Activated naive CD4-positive, alpha-beta T cell (primary cell): ENCODE measurements at places on chromosomes 3 and 15.

DNA sequence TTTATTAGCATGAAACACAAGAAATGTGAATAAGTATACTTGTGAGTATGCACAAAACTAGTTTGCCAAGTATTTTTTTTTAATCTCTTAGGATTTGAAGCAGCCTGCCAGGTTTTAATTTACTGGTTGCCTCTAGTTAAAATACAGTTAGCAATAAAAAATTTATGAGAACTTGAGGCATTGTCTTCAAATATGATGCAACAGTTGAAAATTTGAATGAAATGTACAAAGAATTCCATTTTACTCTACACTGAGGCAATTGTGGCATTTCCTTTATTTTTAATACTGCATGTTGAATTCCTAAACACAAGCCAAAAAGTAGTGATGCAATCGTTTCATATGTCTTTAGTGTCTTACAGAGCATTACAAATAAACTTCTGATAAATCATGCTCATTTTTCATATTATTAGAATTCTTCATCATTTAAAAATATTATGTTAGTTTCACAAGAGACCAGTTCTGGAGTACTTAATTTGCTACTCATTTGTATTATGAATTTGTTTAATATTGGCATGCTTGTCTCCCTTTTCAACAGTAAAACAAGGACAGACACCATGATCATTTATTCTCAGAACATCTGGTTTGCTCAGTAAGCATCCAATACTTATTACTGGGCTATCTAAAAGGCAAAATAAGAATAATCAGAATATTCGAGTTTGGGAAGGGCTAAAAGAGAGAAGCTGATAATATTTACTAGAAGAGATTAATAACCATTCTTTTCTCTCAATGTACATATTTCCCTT lies 124.8 kb upstream of the PTX3 start:
- DNase-seq, result no peak

GRCh38 chr15:63517628-63518027 lies 13.2 kb downstream of the USP3 start:
- no peak for DNase-seq

DNA sequence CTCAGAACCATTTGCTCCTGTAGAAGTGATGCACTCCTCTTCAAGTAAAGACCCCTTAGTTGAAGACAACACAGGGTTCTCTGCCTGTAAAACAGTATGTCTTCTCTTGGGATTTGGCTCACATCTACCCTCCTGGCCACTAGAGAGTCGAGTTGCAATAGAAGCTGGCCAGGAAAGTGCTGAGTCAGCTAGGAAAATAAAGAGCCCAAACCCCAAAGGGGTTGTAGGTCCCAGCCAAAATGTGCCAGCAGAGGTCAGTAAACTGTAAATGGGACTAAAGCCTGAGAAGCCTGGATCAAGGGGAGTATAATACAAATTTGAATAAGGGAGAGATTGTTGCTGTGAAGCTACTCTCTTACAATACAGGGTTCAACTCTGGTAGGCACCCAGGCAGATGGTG lies 37.2 kb upstream of the THBS1 start:
- no peak for DNase-seq

DNA sequence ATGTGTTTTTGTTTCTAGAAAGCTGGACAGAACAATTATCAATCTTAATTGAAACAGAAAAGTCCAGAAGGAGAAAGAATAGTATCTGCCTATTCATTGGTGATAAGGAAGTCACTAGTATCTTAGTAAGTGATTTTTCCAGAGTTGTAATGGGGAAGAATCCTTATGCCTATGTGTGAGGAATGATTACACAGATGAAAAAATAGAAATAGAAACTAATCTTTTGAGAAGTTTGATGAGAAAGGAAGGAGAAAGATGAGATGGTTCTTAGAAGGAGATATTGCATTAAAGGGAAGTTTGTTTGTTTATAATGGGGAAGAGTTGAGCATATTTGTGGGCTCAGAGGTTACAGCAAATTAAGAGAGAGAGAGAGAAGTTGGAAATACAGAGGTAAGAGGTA lies 42.7 kb upstream of the CBLB start:
- no peak for DNase-seq

DNA sequence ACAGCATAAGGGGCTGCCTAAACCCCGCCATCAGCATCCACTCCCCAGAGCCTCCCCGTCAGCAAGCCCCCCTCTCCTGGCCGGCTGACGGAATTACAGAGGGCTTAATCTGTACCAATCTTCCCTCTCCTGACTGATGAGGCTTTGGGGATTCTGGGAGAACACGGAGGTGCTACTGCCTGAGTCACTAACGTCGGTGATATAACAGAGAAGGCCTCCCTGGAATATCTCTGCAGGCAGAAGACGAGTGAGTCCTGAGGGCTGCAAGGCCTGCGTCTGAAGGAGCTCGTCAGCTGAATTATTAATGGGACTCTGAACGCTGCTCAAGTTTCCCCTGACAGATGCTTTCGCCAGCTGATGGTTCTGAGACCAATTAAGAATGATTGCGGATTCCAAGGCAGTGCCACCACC lies 147.7 kb downstream of the XXYLT1 start:
- no peak for DNase-seq

DNA sequence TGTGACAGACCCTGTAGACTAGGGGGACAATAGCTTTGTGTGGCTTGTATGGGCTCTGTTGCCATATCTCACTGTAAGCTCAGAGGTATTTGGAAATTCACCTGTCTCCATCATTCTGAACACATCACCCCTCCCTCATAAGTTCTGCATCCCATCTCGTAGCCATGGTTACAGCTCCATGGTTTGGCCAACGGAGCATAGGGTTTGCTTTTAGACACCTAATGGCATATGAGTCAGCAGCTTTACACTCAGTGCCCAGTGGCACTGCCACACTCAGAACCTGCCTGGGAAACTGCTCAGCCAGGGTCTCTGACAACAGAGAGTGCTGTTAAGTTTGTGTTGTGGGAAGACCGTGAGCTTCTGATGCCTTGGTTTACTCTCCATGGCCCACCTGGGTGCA lies 67.3 kb downstream of the CCK start:
- no peak for DNase-seq

DNA sequence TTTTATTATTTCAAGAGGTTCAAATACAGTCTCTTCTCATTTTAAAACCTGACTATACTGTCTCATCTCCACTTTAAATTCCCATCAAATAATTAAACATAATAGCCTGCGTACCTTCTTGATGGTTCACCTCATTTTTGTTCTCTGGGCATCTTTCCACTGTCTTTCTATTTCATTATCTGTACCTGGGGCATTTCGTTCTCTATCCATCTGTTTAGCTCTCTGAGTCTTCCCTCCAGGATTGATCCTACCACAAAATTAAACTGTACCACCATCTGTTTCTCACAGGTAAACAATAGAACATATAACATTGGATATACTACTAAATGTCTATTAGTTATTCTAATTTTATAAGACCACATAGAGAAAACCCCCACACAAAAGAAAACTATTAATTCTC lies 1331.4 kb downstream of the NSUN3 start:
- DNase-seq, result no peak

GRCh38 chr3:11601446-11602238 lies 42.1 kb downstream of the VGLL4 start:
- no peak for DNase-seq

DNA sequence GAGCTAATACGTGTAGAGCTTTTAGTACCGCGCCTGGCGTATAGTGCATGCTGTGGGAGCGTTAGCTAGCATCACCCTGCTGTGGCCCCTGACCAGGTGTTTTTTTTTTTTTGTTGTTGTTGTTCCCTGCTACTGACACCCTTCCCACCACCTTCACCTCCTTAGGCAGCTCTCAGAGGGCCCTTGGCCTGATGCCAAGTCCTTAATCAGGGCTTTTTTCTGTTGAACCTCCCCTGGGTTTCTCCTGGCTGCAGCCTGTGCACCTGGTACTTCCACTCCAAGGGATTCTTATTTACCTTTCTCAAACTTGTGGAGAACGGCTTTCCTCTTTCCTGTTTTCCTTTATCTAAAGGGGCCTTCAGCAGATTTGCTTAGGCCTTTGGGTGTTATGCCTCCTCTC lies 53.3 kb downstream of the SLC7A14 start:
- DNase-seq, result no peak

DNA sequence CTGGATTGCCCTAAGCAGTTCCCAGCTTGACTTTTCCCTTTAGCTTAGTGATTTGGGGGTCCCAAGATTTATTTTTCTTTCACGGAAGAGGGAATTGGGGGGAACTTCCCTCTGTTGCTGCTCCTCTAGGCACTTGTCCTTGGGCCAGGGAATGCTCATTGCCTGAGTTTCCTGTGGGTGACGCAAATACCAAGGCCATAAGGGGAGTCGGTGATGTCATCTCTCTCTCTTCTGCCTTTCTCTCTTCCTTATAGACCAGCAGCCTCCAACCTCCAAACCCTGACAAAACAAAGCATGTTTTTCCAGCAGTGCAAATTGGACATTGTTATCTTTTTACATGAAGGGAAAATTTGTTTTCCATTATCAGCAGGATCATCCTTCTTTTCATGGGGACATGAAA lies 120.2 kb downstream of the ITPR1 start:
- DNase-seq, result no peak

GRCh38 chr3:168331756-168332155 lies 236.0 kb upstream of the GOLIM4 start:
- DNase-seq, result no peak

DNA sequence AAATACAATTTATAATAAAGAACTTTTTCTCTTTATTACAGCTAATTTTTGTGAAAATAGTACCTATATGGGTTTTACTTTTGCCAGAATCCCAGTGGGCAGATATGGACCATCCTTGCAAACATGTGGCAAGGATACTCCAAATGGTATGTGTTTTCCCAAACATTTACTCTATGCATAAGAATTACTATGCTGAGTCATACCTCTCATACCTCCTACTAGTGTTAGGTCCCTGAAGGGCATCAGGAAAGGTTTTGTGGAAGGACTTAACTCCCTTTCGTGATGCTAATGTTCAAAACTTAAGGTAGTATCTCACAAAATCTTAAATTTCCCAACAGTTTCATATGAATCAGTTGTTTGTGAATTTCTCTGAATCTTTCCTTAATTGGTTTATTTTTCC lies 21.3 kb downstream of the ADGRG7 start:
- DNase-seq, result no peak

DNA sequence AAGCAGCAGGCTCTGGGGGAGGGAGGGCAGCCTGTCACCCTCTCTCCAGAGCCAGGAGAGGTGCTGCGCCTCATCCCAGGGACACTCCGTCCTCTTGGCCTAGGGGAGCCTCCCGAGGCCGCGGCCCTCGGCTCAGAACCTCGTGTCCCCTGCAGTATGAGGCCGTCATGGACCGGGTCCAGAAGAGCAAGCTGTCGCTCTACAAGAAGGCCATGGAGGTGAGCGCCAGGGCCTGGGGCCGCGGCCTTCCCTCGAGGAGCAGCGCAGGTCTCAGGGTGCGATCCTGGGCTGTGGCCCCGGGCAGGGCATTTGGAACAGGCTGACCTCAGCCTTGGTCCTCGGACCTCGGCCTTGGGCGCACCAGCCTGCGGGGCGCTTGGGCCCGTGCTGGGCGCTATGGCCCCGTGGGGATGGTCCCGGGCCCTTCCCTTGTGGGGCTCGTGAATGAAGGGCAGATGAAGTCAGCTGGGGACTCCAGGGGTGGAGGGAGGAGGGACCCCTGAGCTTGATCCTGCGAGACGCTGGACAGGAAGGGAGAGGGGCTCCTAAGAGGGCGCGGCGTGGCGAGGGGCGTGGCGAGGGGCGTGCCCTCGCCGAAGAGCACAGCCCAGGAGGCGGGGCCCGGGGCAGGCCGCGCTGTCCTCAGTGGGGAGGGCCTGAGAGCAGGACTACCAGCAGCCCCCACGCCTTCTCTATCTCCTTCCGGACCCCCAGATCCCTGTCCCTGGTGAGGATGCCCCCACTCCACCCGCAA lies 32.9 kb downstream of the PSTPIP1 start:
- no peak for DNase-seq

GRCh38 chr15:78364233-78364632 lies 24.1 kb downstream of the CRABP1 start:
- no peak for DNase-seq

GRCh38 chr15:88032787-88033186 lies 223.8 kb downstream of the NTRK3 start:
- no peak for DNase-seq

DNA sequence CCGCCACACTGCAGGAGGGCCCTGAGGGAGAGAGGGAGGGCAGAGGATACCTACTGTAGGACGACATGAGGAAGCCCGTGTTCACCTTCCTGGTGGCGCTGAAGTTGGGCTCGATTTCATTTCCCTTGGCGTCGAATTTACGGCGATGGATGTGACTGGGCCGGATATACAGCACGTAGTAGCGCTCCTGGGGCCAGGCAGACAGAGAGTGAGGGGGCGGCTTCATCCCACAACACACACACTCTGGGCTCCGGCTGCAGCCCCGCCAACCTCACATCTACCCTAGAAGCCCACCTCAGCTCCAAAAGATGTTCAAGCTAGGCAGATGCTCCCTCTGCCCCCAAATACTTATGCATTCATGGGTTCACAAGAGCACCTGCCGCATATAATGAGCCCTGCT lies 4.5 kb downstream of the ARPIN start:
- DNase-seq, result no peak

DNA sequence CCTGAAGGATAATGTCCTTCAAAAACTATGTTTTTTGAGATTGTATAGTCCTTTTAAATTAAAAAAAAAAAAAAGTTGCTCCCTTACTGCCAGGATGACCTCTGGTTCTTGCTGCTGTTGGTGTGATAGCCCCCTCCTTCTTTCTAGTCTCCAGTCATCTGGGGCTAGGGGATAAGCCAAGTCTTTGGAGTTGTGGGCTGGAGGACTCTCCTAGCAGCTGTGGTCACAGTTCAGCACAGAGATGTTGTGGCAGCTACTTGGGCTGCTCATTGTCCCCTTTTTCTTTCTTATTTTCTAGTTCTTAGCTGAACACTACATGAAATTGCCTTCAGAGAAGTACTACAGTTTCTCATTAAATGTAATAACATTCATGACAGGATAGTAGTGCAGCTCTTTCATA lies 39.2 kb upstream of the APH1B start:
- DNase-seq, result no peak

DNA sequence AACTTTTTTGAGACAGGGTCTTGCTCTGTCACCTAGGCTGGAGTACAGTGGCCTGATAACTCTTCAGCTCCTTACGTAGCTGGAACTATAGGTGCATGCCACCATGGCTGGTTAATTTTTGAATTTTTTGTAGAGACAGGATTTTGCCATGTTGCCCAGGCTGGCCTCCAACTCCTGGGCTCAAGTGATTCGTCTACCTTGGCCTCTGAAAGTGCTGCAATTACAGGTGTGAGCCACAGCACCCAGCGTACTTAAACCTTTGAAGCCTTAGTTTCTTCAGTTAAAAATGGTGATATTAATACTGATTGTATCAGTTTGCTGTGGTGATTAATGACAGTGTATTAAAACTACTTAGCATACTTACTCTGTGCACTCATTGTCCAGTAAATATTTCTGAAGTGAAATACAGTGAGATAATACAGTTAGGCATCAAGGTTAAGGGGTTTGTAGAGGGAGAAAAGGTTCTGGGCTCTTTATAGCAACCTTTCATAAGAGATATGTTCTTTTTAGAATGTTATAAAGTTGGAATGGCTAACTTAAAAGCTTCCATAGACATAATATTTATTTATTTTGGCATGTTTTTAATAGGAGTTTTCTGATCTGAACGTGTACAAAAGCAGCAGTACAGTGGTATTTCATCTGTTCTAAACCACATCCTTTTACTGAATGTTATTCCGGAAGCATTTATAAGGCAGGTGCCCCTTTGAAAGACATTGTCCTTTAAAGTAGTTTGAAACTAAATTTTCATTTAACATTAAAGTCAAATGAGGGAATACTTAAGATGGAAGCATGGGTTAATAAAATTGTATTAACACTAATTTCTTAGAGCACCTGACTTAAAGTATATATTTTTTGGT lies 23.6 kb downstream of the NCK1 start:
- DNase-seq, result no peak
